ENCODE measurements at places on chromosomes 6 and 20.

- DNase-seq = no peak
Measured at GRCh38 chr6:149851461-149852110, 12.6 kb downstream of the LRP11 start.

DNA sequence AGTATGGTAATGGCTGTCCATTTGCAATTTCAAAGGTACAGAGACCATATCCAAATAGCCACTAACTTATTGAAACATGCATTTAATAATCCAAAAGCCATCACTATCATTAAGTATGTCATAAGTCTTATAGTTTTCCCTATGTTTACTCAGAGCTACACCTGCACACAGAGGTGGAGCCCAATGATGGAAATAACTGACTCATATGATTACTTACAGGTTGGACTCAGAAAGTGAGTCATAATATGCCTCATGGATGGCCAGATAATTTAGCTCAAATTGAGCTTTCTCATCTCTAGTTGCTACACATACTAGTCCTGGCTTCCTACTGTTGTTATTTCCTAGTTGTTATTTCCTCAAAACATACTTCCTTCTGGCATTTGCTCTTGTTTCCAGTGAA is 104.4 kb upstream of the KHDRBS2 start:
- no peak for DNase-seq

DNA sequence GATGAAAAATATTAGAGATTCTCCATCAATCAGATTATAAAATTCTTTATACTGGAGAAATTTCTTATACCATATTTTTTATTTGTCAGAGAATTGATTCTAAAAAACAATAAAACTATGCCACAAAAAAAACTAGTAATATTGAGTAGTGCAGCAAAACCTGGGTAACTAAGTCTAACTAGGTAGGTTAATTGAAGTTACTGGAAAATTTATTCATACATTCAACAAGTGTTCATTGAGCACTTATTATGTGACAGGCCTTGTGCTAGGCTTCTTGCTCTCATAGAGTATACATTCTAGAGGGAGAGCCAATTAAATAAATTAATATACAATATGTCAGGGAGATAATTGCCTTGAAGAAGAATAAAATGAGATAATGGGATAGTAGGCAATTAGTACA is 189.4 kb downstream of the EYA4 start:
- no peak for DNase-seq

- peak; percentile 64 for DNase-seq
Measured at GRCh38 chr20:49508435-49509199, 26.1 kb upstream of the KCNB1 start.

DNA sequence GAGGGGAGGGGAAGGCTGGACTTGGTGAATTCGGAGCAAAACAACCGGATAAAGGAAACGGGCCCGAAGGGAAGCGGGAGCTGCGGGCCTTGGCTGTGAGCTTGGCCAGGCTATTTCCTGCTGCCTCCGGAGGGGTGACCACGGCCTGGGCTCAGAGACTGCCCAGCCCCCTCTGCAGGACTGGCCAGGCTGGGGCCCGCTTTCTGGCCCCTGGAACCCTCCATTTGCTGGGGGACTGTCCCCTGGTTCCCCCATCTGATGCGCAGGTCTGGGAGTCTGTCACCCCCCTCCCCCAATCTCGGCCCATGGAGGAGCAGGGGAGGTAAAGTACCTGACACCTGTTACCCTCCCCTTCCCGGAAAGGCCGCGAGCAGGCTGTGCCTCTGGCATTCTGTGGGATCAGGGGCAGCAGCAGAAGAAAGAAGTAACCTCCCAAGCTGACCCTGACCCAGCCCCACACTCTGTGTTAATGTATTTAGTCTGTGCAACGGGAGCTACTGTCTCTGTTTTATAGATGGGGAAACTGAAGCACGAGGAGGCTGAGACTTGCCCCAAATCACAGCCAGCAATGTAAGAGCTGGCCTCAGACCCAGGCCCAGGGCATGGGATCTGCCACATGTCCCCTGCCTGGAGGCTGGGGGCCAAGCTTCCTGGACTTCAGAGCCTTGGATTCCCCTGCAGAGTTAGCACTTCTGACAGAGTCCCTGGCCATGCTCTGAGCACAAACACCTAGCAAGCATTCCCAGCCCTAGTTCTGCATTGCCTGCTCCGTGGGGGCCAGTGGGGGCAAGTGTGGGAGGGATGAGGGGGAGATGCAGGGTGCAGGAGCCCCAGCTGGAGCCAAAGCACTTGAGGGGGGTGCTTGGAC is 3.5 kb downstream of the C20orf204 start:
- DNase-seq = no peak

GRCh38 chr20:50663095-50663821 is 28.1 kb downstream of the RIPOR3 start:
- DNase-seq = peak; percentile 72

DNA sequence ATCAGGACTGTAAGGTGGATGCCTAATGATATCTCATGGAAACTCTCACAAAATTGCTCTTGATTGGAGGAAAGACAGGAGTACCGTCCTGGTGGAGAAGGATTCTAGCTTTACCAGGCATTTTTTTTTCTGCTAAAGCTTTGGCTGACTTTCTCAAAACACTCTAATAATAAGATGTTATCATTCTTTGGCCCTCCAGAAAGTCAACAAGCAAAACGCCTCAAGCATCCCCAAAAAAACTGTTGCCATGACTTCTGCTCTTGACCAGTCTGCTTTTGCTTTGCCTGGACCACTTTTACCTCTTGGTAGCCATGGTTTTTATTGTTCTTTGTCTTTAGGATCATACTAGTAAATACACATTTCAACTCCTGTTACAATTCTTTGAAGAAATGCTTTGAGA is 55.5 kb upstream of the RUNX2 start:
- DNase-seq = no peak

DNA sequence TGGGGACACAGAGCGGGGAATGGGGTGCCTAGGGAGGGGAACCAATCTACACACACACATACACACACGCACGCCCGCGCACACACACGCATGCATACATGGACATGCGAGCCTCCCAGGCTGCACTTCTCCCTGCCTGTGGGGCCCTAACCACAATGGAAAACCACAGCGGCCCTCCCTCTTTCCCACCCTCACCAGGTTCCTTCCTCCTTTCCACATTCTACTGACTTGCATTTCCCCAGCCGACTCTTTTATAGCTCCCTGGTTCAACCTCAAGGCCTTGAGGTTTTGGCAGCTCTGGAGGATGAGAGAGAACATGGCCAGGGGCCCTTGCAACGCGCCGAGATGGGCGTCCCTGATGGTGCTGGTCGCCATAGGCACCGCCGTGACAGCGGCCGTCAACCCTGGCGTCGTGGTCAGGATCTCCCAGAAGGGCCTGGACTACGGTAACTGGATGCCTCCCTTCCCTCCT is at the start of gene BPI:
TSS of gene BPI (plus strand) at position 249 of the 472 bp plus-strand sequence. CDS start at position 317, 68 bp downstream.
- DNase-seq = peak; percentile 99

- DNase-seq = peak; percentile 47
Measured at GRCh38 chr6:70985156-70985555, 28.3 kb upstream of the B3GAT2 start.

DNA sequence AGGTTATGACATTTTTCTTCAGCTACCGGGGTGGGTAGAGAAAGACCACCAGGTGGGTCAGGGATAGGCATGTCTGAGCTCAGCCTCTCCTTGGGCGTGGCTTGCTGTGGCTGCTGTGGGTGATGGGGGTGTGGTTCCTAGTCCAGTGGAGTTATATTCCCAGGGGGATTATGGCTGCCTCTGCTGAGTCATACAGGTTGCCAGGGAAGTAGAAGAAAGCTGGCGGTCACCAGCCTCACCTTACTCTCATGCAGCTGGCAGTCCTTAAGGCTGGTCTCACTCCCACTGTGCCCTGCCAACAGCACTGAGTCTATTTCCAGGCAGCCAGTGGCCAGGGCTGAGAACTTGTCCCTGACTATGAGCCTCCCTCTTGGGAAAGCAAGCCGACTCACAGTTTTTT is 130.0 kb downstream of the SCP2D1 start:
- DNase-seq = peak; percentile 40

GRCh38 chr6:8958894-8959511 is 523.7 kb upstream of the SLC35B3 start:
- DNase-seq = no peak

DNA sequence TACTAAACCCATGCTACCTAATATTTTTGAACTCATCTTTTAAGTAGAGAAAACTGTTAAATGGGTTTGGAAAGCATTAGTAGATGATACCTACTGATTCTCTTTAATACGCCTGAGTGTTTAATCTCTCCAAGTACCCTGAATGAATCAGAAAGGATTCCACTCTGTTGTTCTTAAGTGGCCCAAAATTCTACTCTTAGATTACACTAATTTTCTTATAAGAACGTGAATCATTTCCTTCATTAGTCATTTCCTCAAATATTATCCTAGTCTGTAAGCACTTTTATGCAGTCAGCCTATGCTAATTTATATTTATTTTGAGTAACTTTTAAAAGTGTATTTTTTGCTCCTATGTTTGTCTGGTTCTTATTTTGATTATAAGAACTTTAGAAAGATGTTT is 380.0 kb downstream of the BTBD9 start:
- no peak for DNase-seq

DNA sequence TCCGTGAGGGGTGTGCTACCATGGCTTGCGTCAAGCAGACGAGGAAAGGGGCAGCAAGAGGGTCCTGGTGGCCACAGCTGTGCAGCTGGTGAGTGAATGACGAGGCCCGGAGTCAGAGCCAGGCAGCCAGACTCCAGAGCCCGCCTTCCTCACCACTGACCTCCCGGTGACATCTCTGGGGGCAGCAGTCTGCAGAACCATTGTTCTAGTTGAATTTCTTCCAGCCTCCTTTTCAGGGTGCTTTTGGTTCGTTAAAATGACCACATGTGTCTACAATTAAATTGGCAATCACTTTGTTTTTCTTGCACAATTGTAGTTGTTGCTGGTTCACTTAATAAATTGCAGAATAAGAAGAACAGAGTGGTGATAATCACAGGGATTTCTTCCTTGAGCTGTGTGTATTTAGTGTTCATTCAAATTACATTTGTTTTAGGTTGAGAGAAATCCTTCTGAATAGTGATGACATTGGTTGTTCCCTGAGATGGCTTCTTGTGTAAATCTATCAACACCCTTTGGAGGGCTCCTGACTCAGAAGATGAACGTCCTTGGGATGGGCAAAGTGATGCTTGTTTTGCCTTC is 96.4 kb downstream of the TULP4 start:
- DNase-seq = peak; percentile 41

DNA sequence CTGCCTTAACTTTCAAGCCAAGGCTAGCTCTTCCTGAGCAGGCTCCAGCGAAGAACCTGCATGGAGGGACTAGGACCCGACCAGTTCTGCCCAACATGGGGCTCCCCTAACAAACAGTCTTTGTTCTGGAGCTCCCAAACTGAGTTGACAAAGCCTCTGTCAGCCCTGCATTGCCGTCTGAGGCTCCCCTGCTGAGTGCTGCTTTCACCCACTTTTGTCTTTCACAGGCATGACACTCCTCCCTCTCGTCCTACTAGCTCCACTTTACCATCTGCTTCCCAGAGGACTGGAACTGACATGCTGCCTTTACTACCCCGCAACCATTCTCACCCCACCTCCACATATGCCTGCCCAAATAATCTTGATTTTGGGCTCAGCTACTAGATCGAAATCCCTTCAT is 45.1 kb upstream of the B4GALT5 start:
- no peak for DNase-seq

DNA sequence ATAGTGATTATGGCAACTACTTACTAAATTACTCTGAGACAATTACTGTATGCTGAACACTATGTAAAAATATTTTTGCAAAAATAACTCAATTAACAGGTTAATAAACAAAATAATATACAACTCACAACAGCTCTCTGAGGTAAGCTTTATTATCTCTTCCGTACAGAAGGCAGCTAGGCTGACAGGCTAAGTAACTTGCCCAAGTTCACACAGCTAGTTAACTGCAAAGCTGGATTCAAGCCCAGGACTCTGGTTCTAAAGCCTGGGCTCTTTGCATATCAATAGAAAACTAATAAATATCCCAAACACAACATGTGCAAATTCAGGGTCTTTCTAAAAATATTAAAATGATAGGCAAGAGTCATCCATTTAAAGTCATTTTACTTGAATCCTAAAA is 169.5 kb upstream of the BEND3 start:
- no peak for DNase-seq

- DNase-seq = peak; percentile 72
Measured at GRCh38 chr20:53654932-53655624, 61.4 kb upstream of the ZNF217 start.

GRCh38 chr6:29828471-29828797 is 809 bp downstream of the HLA-G start:
- no peak for DNase-seq

- DNase-seq = no peak
Measured at GRCh38 chr6:86476311-86476710, 461.0 kb upstream of the HTR1E start.

DNA sequence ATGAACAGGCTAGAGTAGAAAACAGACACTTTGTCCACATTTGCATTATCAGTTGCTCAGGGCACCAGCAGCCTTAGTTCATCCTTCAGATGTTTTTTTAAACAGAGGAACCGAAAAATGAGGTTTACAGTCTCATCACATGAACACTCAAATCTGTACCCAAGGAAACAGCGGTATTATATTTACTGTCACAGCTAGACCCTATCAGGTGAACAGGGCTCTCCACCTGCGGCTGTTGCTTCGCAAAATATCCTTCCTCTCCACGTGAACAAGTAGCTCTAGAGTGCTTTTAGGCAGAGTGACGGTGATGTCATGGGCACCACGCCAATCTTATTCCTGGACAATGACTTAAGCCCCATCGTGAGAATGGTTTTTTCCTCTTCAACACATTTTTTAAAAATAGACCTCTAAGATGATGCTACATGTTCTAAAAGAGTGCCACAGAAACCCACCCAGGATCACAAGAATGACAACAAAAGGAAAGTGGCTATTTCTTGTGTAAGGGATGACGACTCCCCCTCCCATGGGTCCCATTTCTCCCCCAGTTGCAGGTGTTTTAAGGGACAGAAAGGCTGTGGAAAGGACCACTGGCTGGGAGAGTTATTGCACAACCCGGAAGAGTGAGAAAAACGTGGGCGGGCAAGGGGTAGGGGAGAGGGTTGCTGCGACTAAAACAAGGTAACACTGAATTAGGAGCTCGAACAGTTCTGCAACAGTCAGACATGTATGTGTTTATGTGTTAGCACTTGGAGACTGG is 77.7 kb downstream of the EFHC1 start:
- peak; percentile 67 for DNase-seq

DNA sequence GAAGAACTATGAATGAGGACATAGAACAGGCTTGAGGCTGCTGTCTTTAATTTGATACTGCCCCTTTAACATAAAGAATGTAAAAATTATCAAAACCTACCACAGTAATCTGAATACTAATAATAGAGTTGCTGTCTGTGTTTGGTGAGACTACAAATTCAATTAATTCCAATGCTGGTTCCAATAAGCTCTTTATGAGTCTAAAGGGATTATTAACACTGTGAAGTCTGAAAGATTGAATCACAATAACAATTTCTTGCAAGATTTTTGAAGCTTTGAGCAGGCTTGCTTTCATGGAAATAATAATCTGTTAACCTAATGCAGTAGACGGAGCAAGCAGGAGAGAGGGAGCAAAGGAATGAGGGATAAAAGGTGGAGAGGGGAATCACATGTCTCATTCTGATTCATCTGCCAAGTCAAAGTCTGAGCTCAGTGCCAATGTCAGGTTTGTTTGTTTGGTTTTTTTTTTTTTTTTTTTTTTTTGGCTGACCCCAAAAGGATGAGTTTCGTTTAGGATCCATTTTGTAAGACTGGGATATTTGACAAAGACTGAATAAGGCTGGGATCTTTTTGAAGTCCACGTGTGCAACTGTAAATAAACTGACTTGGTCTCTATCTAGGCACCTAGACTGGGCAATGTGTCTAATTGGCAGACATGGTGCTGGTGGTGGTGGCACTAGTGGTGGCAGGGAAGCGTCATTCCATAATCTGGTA is 211.6 kb downstream of the RNF144B start:
- no peak for DNase-seq
